Ovary (tissue), 10 donors: ENCODE measurements at places on chromosomes 2 and 18. TPM values are rescaled to one million over a fixed set of nuclear protein-coding genes. Genes with fewer than 3 reads are reported as not detected.

GPR75 gene
- total RNA-seq: 2.6 TPM

ABCG8 gene
- total RNA-seq: not detected

PLA2R1 gene
- total RNA-seq: 20.5 TPM

SLC38A11 gene
- total RNA-seq: not detected

NCKAP5 gene
- total RNA-seq: 2.7 TPM

ATP6V1B1 gene
- not detected for total RNA-seq

ECEL1 gene
- 46.3 TPM for total RNA-seq

RNF144A gene
- total RNA-seq: 23.9 TPM

KCNE4 gene
- total RNA-seq: 3.0 TPM

CDH2 gene
- total RNA-seq: 9.6 TPM

ST8SIA5 gene
- 0.78 TPM for total RNA-seq

APOB gene
- total RNA-seq: 0.46 TPM

RGPD6 gene
- total RNA-seq: 34.2 TPM

SDC1 gene
- total RNA-seq: 4.2 TPM

SPDYA gene
- total RNA-seq: 3.0 TPM

TUBB8B gene
- total RNA-seq: not detected

RESP18 gene
- total RNA-seq: not detected

RUFY4 gene
- total RNA-seq: not detected

ITM2C gene
- 53.2 TPM for total RNA-seq

CLEC4F gene
- total RNA-seq: 1.4 TPM

C2orf76 gene
- 12.0 TPM for total RNA-seq

ZNF804A gene
- total RNA-seq: 0.11 TPM

ANKAR gene
- total RNA-seq: 19.2 TPM

LRP1B gene
- 0.37 TPM for total RNA-seq

DOK6 gene
- 1.3 TPM for total RNA-seq

SGPP2 gene
- not detected for total RNA-seq

DAW1 gene
- total RNA-seq: 0.62 TPM
